ENCODE measurements at places on chromosomes 3 and 15.

GRCh38 chr3:122315619-122316018, 9.4 kb upstream of the CSTA start:
- DNase-seq = no peak

GRCh38 chr3:17840651-17841050, 98.2 kb upstream of the TBC1D5 start:
- DNase-seq = no peak

GRCh38 chr3:36494461-36495109, 114.3 kb downstream of the STAC start:
- no peak for DNase-seq

GRCh38 chr15:76209942-76210341, 101.3 kb downstream of the ETFA start:
- no peak for DNase-seq

GRCh38 chr3:43316783-43317460, 30.6 kb downstream of the SNRK start:
- no peak for DNase-seq

GRCh38 chr3:194714564-194714963, 28.9 kb downstream of the FAM43A start:
- DNase-seq = no peak

DNA sequence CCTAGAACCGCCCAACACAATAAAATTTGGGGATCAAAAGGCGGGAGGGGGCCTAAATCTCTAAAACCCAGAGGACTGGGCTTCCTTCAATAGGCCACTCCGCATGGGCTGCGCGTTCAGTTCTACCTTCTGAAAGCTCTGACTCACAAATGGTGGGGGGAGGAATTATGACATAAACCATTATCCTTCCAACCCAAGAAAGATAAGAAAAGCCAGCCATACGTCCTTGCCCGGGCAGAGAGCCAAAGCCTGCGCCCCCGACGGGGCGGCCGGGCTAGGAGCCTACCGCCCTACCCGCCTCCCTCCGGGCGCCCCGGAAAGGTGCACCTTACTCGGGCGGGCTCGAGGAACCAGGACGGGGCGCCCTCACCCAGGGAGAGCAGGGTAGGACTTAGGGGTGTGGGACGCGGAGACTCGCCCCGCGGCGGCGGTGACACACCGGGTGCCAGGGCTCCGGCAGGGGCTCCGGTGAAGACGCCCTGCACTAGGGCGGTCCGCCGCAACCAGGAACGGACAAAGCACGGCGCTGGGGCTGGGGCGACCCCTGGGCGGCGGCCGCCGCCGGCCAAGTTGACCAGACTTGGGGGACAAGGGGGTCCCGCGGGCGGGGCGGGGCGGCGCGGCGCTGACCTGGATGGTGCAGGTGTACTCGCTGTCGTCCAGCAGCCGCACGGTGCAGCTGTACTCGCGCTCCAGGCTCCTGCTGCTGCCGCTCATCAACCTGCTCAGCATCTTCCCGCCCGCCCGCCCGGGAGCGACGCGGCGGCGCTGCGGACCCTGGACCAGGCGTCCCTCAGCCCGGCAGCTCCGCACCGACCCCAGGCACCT, 534 bp downstream of the FRMD5 start:
- peak; percentile 10 for DNase-seq

GRCh38 chr3:195260280-195260905, 10.6 kb downstream of the XXYLT1 start:
- no peak for DNase-seq

GRCh38 chr3:192260116-192261010, 467.0 kb downstream of the FGF12 start:
- no peak for DNase-seq

GRCh38 chr3:195110647-195111318, 160.2 kb downstream of the XXYLT1 start:
- DNase-seq = no peak

DNA sequence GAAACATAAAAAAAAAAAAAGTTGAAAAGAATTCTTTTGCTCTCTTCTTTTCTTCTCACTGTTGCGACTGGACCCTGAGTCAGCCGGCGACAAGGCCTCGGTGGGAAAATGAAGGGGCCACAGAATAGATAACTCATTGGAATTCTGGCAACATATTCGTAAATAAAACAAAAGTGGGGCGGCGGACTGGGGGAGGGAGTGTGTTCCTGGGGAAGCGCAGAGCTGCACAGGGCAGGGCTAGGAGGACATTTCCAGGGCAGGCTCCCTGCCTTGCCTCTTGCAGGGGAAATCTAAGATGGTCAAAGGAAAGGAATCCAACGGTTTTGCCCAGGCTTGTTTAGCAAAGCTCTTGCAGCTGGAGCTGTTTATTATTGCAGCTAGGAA, 1042.8 kb upstream of the NR2F2 start:
- DNase-seq = no peak

DNA sequence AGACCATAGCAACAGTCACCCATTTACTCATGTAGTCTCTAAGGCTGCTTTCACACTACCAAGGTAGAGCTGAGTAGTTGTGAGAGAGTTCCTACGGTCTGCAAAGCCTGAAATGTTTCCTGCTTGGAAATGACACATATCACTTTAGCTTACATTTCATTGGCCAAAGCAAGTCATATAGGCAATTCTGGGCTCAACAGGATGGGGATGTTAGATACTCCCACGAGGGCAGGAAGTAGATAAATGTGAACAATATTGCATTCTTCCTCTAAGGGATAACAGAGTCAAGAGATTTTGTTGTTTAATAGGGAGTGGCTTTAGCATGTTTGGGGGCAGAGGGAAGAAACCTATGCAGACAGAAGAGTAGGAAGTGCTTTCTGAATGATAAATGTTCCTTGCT, 355.6 kb upstream of the THRB start:
- DNase-seq = no peak

- no peak for DNase-seq
Measured at GRCh38 chr3:178054471-178054870, 481.8 kb upstream of the KCNMB2 start.

GRCh38 chr15:31867536-31868442, 162.5 kb upstream of the CHRNA7 start:
- no peak for DNase-seq

DNA sequence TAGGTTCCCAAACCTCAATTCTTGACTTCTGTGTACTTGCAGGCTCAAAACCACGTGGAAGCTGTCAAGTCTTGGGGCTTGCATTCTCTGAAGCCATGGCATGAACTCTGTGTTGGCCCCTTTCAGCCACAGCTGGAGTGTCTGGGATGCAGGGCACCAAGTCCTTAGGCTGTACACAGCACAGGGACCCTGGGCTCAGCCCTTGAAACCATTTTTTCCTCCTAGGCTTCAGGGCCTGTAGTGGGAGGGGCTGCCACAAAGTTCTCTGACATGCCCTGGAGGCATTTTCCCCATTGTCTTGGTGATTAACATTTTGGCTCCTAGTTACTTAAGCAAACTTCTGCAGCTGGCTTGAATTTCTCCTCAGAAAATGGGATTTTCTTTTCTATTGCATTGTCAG, 135.4 kb downstream of the ATG7 start:
- no peak for DNase-seq

GRCh38 chr3:194756791-194757325, 71.2 kb downstream of the FAM43A start:
- DNase-seq = no peak

DNA sequence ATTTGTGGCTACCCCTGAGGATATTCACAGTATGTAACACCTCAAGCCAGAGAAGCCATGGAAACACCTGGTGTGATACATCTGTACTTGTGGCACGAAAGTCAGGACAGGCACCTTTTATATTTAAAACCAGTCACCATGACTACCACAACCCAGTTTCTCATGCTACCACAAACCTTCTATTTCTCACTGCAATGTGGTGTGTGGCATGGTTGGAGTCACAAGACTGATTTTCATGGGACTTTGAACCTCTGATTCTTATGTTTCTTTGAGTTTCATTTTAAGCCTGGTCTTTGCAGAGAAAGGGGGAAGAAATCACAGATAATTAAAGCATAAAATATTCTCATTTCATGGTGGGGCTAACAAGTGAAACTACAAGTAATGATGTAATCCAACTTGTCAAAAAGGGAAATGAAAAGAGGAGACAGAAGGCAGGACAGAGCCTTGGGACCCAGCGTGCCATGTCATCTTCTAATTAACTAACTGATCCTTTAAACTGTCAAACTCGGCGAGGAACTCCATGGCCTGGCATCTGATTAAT, 175.9 kb downstream of the PDZRN3 start:
- DNase-seq = no peak

GRCh38 chr3:150905746-150906145, 507 bp upstream of the MINDY4B start:
- DNase-seq = no peak

DNA sequence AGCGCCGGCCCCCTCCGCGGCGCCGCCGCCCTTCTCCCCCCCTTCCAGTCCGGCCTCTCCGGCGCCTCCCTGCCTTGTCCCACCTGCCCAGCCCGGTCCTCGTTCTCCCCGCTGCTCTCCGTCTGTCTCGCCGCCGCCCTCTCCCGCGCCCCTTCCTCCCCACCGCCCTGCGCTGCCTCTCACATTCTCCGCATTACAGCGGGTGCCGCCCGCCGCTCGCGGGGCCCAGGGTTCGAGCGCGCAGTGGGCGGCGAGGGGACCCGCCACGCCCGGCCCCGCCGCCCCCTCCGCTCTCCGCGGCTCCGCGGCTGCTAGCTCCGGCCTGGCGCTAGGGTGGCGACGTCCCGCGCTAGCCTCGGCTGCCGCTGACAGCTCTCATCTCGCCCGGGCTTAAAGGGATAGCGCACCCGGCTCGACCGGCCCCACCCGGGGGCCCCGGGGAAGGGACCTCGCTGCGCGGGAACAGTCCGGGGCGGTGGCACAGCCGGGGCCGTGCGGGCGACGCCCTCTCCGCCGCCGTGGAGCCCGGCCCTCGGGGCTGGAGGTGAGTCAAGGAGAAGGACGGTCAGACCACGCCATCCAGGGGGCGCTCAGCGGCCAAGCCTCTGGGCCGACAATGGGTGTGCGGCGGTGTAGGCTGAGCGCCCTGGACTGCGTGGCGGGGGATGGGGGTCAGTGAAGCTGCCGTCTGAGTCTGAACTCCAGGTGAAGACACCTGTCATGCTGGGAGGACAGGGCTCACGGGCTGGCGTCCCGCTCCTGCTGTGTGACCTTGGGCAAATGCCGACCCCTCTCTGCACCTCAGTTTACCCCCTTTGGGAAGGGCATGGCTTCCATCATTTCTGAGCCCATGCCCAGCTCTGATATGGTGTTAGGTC, 187.4 kb upstream of the LINGO1 start:
- no peak for DNase-seq

- no peak for DNase-seq
Measured at GRCh38 chr3:62373215-62373614, at the start of gene FEZF2. FEZF2 (minus strand) TSS chr3:62373550; CDS start chr3:62372868, 682 bp downstream.

GRCh38 chr3:17551333-17551732, 191.1 kb downstream of the TBC1D5 start:
- no peak for DNase-seq

DNA sequence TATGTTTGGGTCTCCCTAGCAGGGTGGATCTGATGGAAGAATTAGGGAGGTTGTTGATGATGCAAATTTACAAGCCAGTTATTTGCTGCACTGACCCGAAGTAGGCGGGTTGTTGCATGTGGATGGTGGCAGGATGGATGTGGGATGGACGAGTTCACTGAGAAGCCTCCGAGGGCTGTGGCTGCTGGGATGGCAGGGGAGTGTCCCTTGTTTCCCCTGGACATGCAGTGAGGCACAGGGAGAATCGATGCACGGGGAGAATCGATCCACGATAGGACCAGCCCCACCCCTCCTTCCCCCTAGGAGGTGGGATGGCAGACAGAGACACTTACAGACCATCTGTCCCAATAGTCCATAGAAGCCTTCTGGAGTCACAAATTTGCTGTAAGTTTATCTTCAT, 31.0 kb upstream of the KLF13 start:
- DNase-seq = no peak

DNA sequence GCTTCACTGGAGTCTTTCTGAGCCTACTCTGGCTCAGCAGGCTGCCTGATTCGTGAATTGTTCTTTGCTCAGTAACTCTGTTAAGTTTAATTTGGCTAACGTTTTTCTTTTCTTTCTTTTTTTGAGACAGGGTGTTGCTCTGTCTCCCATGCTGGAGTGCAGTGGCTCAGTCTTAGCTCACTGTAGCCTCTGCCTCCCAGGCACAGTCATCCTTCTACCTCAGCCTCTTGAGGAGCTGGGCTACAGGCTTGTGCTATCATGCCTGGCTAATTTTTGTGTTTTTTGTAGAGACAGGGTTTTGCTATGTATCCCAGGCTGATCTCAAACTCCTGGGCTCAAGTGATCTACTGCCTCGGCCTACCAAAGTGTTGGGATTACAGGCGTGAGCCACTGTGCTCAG, 165.0 kb downstream of the PEX5L start:
- no peak for DNase-seq
